ENCODE measurements at places on chromosomes 1 and 21.

DNA sequence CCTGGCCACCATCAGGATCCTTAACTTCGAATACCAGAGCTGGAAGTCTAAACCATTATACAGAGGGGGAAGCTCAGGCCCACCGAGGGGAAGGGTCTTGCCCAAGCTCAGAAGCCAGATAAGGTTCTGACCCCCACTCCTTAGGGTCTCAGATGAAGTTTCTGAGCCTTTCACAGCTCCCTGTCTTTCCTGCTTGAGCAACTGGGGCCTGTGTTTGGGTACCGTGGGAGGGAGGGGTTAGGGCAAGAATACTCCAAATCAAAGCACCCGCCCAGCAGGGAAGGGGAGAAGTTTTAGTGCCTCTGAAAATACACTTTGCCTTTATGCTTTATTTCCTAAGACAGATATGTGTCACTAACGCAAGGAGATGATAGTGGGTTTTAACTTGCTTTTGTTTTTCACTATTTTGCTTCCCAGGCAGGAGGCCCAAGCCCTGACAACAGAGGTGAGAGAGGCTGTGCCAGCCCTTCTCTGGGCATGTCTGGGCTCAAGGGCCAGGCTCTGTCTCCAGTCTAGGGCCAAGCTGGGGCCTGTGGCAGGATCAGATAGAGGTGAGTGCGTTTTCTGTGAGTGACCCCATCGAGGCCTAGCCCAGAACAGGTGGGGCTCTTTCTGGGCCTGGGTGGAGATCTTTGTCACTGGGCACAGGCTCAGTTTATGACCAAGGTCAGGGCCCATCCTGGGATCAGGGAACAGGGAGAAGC lies 20.5 kb upstream of the TENT5B start:
- DNase-seq = no peak

DNA sequence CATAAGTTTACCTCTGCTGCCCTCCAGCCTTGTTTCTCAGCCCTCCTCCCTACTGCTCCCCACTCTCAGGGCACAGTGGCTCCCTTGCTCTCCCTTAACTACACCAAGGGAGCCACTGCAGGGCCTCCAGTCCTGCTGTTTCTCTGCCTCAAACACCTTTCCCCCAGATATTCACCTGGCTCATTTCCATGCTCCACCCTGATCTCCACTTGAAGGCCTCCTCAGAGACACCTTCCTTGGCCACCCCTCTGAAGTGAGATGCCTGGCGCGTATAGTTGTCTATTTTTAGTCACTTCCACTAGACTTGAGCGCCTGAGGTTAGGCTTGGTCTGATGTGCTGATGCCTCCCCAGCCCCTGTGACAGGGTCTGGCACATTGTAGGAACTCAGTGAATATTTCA lies 34.9 kb downstream of the SEC16B start:
- no peak for DNase-seq

GRCh38 chr1:243559575-243560162 lies 290.4 kb downstream of the AKT3 start:
- no peak for DNase-seq

DNA sequence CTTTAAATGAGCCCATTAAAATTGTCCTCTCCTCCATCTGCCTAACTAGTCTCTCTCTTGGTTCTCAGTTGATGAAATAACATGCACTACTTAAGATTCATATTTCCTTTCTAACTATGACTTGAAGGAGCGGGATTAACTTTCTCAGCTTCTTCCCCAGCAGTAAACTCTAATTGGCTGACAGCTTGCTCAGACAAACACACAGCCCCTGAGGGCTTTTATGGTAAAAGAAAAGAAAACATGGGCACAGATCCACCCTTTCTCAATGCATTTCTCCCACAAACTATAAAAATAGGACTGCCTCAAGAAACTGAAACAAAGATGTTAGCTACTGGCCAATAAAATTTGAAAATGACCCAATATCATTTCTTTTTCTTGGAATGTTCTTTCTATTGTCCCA lies 703.1 kb downstream of the ADGRL2 start:
- DNase-seq = no peak

- DNase-seq = no peak
Observed at GRCh38 chr1:169395955-169396354, 28.0 kb downstream of the BLZF1 start.
